Stimulated activated CD4-positive, alpha-beta T cell treated with anti-CD3 and anti-CD28 coated beads, TNF-alpha, amount 100 ng/mL, for 24 hours (primary cell): ENCODE measurements at places on chromosomes 6 and 20.

- DNase-seq, result no peak
These were observed 15.6 kb downstream of the PKIG start for GRCh38 chr20:44597930-44598329.

DNA sequence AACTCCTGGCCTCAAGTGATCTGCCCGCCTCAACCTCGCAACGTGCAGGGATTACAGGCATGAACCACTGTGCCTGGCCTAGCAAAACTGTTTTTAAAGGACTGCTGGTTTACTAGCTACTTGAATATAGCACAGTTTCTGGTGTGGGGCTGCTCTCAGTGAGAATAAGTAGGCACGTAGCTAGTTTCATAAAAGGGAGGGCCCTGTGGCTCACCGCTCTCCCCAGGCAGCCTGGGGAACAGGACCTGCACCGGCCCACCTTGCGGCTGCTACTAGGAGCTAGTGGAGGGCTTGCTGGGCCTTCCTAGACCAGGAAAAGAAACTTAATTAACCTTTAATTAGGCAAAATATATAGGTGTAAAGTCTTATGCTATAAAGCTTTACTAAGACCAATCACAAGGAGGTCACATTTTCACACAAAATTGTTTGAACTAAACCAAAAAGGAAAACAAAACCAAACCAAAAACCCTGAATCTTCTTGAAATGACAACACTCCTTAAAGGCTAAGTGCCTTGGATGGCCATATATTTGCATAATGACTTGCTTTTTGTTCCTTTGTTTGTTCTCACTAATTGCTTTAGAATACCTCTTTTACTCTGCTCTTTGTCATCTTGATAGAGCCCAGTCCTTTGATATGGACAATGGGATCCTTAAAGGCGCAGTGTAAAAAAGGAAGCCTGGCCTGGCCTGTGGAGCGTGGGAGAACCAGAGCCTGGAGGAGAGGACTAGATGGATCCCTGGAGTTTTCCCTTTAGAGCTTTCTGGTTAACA lies 69.5 kb upstream of the SAMD5 start:
- no peak for DNase-seq

DNA sequence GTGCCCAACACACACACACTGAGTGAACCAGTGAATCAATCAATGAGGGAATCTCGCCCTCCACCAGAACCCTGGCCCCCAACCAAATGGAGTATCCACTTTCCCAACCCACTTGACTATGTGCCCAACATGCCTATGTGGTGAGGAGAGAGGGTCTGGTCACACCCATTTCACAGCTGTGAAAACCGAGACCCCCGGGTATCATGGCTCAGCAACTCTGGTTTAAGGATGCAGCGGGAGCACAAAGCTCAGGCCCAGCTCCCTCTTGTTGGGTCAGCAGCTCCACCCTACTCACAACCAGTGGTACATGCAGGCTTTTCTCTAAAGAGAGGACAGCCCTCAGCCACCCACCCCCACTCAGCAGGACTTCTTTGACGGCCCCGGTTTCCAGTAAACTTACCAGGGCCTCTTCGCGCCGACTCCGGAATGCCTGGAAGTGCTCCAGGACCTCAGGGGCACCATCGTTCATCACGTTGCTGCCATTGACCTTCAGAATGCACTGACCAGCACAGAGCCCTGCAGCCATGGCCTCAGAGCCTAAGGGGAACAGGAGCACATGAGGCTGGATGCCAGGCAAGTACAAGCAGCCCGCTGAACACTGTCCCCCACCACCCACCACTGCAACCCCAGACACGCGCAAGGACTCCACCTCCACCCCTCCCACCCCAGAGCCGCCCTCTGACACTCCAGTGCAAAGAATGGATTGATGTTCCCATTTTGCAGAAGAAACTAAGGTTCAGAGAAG lies 174.7 kb downstream of the PREX1 start:
- no peak for DNase-seq

DNA sequence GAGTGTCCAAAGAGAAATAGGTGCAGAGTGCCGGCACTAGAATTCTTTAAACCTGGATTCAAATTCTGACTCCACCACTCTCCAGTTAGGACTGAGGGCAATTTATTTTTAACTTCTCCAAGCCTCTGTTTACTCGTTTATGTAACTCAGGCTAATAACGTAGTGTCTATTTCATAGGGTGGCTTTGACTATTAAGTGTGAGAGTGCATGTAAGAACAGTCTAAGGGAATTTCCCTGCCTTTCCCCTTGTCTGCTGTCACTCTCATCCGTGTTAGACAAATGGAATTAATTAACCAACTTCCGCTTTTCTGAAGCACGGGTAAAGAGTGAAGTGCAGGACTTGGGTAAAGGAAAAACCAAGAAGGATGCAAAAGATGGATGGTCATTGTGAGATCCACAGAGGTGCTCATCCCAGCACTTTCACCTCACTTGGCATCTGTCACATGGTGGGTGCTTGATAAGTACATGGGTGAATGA lies 4.1 kb upstream of the ZKSCAN8 start:
- DNase-seq, result no peak

- DNase-seq, result no peak
These were observed 185.5 kb upstream of the RALGAPA2 start for GRCh38 chr20:20897922-20898321.

GRCh38 chr20:63188159-63188442 lies 27.8 kb downstream of the YTHDF1 start:
- DNase-seq, result no peak

DNA sequence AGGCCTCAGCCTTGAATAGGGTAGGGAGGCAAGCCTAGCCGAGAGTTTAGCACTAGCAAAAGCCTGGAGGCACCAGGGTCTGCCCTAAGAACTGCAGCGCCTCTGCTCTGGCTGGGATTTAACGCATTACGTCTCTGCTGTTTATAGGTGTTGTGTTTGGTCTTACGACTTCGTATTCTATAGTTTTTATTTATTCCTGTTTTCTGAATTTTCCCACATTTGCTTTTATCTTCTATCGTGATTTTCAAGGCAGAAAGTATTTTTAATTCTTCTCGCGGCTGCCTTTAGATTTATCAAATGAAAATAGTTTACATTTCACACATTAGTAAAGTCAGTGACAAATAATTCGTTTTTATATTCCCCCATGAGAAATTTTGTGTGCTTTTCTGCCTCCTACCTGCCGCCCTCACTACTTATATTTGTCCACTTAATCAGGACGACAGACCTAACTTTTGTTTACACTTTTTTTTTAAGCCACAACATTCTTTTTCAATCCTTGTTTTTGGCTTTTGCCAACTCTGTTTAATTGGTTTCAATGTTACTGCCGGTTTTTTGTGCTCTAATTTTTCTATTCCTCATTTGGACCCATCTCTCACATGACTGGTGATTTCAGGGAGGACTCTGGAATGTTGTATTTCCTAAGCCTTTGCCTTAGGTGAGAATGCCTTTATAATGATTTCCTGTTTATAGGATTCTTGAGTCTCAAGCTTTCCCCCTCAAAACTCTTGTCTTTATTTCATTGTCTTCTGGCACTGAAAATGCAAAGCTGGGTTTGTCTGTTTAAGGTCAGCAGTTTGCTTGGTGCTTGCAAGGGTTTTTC lies 1.3 kb upstream of the LZTS3 start:
- no peak for DNase-seq

DNA sequence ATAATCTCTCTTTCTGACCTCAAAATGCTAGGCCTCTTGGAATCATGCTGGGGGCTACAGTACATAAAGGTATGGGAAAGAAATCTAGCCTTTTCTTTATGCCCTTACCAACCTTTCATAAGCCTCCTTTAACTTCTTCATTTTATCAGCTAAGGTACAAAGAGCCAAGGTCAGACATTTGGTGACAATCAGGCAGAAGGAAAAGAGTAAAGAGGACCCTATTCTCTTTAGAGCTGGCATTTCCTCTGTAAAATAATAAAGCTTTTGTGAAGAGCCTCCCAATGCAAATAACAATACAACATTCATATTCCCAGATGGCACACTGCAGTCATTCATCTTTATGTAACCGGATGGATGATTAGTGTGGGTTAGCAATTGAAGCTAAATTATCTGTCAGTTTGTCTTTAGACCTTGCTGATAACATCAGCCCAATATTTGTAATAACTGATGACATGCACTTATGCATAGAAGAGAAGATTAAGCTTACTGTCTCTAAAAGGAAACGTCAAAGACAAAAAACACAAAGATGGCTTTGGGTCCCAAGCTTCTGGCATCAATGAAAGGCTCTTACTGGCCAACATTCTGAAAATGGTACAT lies 163.1 kb downstream of the IBTK start:
- no peak for DNase-seq
